8988T (cell line): ENCODE measurements at places on chromosomes 5 and 9.

DNA sequence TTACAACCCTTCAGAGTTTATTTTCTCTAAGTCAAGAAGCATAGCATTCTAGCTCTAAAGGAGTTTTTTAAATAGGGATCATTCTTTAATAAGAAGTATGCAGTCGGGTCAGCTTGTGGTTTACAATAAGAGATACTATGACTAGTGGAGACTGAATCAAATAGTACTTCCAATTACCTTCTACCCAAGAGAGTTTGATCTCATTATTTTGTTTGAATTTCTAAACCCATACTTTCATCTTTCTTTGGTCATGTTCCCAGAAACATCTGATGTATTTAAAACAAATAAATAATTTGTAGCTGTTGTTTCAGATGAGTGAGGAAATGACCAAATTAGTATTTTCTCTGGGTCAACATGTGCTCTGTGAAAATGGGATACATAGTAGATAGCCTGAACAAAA, 160.2 kb upstream of the CDH6 start:
- DNase-seq, result no peak

DNA sequence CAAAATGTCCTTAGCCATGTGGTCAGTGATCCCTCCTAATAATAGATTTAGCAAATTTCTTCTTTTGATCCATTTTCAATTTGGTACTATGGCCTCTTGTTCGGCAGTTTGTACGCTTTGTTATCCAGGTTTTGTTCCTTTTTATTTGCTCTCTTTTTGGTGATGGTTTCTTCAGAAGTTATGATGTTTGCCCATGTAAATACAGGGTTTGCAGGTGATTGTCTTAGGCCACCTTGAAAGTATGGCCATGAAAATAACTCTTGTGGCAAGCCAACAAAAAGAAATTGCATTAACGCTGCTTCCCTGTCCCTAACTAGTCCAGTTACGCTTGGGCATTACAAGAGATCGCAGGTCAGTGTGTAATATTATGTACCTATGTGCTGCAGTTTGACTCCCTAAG, 8.6 kb downstream of the GPR151 start:
- no peak for DNase-seq

DNA sequence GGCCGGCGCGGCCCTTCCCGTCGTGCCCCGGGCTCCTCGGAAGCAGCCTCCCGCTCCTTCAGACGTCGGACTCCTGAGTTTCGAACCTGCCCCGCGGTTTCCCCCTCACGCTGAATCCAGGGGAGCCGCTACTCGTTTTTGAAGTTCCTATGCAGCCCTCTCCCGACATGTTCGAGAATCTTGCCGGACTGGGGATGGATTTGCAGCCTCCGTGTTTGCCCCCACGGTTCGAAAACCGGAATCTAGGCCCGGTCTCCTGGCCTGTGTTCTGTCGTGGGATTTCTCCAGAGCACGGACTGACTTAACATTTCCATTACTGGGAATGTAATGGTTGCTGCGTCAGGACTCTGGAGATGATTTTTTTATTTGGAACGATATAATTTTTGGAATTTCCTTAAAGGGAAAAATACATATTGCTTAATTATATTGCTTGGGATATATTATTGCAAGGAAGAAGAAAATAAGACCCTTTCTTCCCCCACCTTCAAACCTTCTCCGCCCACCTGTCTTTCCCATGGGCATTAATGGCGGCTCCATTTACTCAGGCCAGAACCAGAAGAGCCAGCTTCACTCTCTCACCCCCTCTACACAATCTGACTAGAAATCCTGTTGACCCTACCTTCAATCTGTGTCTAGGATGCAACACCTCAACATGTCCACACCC, 8.5 kb upstream of the MGAT1 start:
- no peak for DNase-seq

DNA sequence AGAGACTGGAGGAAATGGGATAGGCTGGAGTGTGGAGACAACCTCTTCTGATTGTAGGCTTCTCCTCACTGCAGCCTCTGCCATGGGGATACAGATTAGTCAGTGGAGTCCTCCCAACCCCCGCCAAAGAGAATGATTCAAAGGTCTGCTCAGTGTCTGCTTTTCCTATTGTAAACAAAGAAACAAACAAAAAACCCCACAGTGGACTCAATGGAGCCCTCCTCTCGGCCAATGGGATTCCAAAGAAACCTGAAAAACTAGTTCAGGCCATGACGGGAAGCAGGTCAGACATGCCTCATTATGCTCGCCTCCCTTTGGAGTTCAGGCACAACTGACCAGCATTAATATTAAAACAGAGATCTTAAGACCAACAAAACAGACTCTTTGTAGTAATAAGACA, 85.8 kb downstream of the SEC61B start:
- DNase-seq, result no peak

DNA sequence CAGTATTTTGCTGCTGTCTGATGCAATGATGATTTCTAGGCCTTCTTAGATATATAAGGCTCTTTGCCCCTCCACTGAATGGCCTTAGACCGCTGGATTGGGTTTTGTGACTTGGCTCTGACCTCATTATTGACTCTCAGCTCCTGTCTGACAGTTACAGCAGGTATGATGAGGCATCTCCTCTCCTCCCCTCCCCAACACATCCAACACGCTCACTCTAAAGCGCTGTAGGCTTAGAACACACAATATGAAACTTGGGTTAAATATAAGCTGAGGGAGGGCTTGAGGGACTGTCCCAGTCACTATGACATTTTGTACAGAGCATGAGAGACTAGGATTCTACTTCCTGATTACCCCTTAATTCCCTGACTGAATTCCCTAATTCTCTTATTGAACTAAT, 18.8 kb upstream of the CER1 start:
- DNase-seq, result no peak

DNA sequence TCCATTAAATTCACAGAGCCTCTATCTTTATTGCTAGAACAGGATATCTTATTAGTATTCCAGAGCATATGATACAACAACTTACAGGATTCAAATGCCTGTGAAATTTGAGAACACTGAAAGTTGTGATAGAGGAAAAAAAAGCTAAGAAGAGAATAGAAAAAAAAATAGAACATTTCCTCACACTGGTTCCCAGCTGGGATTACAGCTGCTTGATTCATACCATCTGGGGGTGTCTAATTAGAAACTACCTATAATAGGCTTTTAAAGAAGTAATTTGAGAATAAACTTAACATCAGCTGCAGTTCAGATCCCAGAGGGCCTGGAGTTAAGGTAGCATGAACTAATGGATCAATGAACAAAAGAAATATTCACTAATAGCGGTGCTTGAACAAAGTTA, 922.0 kb downstream of the CDH12 start:
- no peak for DNase-seq

- no peak for DNase-seq
Observed at GRCh38 chr5:74424162-74424868, 216.2 kb downstream of the ENC1 start.

GRCh38 chr9:126292736-126293521, 33.7 kb upstream of the MVB12B start:
- no peak for DNase-seq

DNA sequence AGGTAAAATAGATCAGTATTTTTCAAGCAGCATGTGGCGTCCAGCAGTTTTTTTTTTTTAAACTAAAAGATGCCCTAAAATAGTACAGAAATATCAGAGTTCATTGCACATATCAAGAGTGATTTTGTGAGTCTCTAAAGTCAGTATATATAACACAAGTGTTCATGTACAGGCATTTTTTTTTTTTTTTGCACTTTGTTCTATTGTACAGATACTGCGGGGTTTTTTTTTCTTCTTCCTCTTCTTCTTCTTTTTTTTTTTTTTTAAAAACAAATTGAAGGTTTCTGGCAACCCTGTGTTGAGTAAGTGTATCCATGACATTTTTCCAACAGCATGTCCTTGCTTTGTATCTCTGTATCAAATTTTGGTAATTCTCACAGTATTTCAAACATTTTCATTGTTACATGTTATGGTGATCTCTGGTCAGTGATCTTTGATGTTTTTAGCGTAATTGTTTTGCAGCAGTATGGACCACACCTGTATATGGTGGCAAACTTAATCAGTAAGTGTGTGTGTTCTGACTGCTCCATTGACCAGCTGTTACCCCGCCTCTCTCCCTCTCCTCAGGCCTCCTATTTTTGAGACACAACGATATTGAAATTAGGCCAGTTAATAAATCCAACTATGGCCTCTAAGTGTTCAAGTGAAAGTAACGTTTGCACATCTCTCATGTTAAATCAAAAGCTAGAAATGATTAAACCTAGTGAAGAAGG, 76.8 kb downstream of the TRIO start:
- DNase-seq, result no peak

- peak; percentile 41 for DNase-seq
Observed at GRCh38 chr5:159826351-159827214, 89.7 kb upstream of the ADRA1B start.

GRCh38 chr5:29960323-29960722, 1233.2 kb upstream of the CDH6 start:
- DNase-seq, result no peak

GRCh38 chr5:145941096-145941447, 4.7 kb downstream of the SH3RF2 start:
- DNase-seq, result no peak

GRCh38 chr5:54753034-54753433, 232.4 kb downstream of the ESM1 start:
- no peak for DNase-seq

DNA sequence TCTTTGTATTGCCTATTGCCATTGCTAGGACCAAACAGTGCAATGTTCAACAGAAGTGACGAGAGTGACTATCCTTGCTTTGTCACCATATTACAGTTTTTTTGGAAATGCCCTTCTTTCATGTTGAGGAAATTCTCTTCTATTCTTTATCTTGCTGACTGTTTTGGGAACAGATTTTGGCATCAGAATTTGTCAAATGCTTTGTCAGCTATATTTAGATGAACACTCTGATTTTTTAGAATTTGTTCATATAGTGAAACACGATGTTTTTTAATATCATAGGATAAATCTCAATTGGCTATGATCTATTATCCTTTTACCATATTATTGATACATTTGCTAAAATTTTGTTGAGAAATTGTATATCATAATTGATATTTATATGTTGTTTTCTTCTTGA, 31.4 kb downstream of the FBN2 start:
- DNase-seq, result no peak

GRCh38 chr5:77353251-77353650, 138.9 kb downstream of the WDR41 start:
- no peak for DNase-seq

GRCh38 chr5:172843825-172844576, 9.9 kb downstream of the ERGIC1 start:
- DNase-seq, result no peak

DNA sequence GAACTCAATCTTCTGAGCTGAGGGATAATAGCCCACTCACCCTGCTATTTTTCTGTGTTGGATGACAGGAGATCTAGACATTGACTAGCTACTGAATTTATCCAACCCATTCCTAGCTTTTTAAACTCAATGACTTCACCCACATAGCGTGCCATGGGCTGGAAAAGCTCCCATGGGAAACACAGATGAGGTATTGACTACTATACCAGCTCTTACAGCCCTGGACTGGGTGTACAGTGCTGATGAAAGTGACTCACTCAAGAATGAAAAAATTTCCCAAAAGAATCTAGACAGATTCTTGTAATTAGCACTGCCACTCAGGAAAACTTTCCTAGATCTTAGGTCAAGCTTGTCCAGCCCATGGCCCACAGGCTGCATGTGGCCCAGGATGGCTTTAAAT, 72.7 kb upstream of the NREP start:
- DNase-seq, result no peak
